ENCODE measurements at places on chromosomes 11 and 22.

DNA sequence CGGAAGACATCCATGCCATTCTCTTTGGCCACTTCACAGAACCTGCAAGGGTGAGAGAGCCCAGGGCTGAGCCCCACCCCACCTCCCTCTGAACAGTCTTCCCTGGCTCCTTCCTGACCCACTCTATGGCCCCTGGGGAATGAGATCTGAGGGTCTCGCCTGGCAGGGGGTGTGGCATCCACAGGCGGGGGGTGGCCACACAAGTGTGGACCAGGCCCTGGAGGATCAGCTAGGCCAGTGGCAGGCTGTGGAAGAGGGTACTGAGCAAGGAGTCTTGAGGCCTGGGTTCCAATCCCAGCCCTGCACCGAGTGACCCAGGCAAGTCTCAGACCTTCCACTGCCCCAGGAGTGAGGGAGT lies 5.6 kb upstream of the LRFN4 start:
- DNase-seq: no peak

- no peak for DNase-seq
Measured at GRCh38 chr11:61954851-61955421, 4.8 kb downstream of the BEST1 start.

DNA sequence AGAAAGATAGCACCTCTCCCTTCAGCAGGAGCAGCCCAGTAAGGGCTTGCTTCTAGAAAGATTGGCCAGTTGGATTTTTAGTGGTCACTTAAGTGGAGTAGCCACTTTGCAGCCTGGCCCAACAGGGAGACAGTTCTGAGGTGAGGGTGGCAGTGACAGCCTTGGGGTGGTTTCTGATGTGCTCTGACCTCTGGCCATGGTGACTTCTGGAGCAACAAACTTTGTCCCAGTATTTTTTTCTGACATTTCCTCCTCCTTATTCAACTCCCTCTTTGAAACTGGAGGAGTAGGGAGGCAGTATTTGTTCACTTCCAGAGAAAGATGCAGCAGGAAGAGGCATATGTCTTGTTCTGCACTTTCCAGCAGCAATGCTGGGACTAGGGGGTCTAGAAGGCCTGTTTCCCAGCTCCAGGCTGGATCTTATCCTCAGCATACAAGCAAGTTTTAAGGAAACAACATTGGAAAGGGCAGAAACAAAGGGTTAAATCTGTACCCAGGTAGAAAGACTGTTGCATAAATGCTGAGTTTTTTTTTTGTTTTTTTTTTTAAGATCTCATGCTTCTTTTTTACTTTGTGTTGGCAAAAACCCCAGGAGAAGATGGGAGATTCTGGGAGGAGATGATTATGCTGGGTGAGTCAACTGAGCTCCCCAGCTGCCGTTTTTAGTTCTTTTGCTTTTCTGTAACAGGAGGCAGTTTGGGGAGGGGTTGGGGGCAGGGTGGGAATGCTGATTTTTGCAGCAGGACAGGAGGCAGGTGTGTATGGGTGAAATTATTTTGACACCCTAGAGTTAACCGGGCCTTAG lies 37.2 kb downstream of the RCOR2 start:
- no peak for DNase-seq

DNA sequence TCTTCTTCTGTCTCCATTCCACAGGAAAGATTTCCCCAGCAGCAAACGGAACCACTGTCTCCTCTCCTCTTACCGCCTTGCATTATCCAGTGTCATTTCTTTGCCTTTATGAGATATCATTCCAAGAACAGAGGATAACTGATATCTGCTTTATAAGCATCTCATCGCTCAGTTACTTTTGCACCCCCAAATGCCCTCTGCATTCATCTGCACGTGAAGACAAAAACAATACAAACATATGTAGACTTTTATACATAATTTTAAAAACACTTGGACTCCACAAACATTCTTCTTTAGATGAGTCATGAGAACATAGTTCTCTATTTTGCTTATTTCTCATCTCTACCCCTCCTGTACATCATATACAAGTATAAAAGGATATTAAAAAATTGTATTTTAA lies 512 bp upstream of the OR51T1 start:
- no peak for DNase-seq

GRCh38 chr11:92979176-92979575 lies 9.7 kb downstream of the MTNR1B start:
- DNase-seq: no peak

DNA sequence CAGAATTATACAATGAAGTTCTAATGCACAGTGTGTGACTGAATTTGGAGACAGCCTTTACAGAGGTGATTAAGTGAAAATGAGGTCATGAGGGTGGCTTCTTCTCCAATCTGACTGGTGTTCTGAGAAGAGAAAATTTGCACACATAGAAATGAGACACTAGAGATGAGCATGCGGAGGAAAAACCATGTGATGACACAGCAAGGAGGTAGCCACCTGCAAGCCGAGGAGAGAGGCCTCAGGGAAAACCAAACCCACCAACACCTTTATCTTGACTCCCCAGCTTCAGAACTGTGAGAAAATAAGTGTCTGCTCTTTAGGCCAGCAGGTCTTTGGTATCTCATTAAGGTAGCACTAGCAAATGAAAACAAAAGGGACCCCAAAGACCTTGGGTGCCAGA lies 93.2 kb downstream of the GGTLC2 start:
- no peak for DNase-seq

- no peak for DNase-seq
Measured at GRCh38 chr11:47464483-47464882, 15.5 kb upstream of the RAPSN start.

DNA sequence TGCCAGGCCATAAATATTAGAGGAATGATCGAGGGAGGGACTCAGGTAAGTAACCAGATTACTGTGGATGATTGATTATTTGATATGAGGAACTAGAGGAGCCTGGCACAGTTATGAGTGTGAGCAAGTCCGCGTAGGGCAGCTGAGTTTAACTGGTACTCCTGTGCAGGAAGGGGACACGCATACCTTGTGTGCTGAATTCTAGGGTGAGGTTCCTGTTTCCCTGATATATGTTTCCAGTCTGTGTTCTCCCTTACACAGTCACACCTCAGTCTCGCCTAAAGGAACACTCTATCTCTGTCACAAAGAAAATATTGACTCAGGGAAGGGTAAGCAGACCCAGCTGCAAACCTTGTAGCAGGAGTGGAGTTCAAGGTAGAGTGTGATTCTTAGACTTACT lies 17.4 kb downstream of the SGSM3 start:
- no peak for DNase-seq

- DNase-seq: no peak
Measured at GRCh38 chr11:131629925-131630540, 259.6 kb downstream of the NTM start.

GRCh38 chr22:37192204-37192603 lies 4.2 kb upstream of the C1QTNF6 start:
- no peak for DNase-seq

- peak; percentile 84 for DNase-seq
Measured at GRCh38 chr11:61827571-61828378, at the start of gene FADS2. Gene FADS2, plus strand, starts transcription at chr11:61828300. Its CDS starts 91 bp downstream, at chr11:61828391.

DNA sequence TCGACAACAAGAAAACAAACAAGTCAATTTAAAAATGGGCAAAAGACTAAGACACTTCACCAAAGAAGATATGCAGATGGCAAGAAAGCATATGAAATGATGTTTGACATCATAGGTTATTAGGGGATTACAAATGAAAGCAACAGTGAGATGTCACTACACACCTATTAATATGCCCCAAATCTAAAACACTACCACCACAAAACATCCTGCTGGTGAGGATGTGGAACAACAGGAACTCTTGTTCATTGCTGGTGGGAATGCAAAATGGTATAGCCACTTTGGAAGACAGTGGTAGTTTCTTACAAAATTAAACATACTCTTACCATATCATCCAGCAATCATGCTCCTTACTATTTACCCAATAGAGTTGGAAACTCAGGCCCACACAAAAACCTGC lies 29.0 kb downstream of the PRRG4 start:
- no peak for DNase-seq

GRCh38 chr11:10495464-10495786 lies 40.4 kb downstream of the AMPD3 start:
- peak; percentile 7 for DNase-seq

DNA sequence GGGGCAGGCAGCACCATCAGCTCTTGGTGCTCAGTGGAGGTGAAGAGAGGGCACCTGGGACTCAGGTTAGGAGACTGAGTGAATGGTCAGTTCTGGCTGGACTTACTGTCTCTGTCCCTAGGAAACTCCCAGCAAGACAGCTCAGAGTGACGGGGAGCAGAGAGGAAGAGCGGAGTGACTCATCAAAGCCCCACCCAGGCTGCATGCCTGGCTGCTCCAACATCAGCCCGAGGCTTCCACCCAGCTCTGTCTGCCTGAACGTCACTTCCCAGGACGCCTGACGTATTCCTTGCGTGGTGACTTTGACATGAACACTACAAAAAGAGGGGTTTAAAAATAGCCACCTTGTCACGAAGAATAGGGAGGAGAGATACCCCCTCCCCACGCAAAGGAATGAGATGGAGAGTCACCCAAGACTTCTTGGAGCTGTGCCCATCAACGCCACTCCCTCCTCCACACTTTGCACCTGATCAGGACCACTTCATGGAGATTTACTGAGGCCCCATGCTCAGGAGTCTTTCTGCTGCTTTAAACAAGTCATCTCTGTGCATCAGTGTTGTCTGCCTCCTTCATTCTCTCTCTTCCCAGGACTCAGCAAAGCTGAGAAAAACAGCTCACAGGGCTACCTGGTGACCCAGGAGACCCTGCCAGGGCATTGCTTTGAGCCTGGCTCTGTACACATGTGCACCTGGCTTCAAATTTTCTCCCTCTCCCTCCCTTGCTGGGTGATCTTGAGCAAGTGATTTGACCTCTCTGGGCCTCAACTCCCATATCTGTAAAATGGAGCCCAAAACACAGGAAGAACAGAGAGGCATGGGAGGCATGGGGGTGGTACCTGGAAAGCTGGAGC lies 83.1 kb downstream of the MN1 start:
- no peak for DNase-seq

DNA sequence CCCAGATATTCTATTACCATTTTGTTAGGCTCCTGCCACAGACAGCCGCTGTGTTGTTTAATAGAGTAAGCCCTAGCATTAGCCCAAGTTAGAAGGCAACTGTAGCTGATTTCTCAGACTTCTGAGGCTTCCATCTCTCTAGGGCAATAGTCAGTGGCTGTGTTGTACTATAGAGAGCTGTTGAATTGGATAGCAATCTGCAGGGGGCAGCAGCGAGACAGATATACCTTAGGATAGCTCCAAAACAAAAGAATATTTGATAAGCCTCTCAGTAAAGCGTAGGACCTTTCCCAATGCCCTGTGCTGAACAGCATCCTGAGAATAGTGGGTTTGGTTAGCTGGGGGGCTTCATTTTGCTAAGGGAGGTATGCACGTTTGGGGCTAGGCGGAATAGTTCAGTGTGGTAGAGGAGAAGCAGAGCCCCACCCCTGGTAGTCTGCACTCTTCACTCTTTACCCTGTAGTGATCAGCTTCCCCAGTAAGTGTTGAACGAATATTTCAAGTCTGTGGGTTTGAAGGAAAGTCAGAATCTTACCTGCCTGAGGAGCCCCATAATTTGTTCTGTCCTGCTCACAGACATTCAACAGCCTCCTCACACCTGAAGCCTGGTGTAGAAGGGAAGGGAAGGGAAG lies 515.1 kb downstream of the INSC start:
- peak; percentile 17 for DNase-seq

- no peak for DNase-seq
Measured at GRCh38 chr11:61727401-61727811, 25.0 kb upstream of the MYRF start.

DNA sequence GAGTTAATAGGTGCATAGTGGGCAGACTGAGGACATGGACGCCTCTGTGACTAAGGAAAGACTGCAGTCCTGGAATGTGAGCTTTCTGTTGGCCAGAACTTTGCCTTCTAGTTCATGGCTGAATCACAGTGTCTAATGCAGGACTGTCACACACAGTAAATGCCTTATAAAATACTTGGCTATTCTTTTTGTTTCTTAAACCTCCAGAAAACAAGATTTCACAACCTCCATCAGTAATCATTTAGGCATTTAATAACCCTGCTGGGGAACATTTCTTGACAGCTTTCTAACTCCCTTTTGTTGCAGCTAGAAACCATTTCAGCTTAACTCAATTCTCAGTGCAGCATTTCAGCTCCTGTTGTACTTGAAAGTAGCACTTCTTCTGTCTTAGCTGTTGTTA lies 335.8 kb upstream of the DDI1 start:
- DNase-seq: no peak

DNA sequence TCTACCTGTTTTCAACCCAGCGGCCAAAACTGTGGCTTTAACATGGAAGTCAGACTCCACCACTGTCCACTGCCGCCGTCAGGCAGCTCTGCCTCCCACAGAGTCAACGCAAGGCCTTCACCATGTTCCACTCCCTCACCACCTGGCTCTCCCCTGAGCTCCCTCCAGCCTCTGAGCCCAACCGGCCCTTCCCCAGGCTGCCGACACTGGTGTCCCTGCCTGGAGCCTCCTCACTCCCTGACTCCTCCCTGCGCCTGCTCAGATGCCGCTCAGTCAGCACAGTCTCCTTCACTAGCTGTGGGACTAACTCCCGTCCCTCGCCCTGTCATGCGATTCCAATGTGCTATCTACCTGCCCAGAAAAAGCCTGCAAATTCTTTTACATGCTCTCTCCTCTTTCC lies 16.3 kb downstream of the SULT4A1 start:
- DNase-seq: no peak

DNA sequence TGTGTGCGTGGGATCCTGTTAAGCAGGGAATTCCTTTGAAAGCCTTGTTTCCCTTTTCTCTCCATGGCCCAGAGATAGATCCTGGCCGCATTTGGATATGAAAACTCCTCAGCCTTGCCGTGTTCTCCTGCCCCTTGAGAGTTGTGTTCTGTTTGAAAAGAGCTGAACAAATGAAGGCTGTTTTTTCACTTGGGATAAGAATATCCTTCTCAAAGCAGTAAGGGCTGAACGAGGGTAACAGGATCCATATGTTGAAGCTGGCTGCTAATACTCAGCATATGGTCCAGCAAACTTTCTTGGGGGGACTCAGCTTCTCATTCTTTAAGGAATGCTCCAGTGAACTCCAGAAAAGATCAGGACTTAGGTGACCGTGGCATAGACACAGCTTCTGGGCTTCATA lies 114.5 kb upstream of the TTC12 start:
- no peak for DNase-seq

GRCh38 chr11:119092880-119093842 lies 8.5 kb downstream of the HMBS start:
- DNase-seq: peak; percentile 35

DNA sequence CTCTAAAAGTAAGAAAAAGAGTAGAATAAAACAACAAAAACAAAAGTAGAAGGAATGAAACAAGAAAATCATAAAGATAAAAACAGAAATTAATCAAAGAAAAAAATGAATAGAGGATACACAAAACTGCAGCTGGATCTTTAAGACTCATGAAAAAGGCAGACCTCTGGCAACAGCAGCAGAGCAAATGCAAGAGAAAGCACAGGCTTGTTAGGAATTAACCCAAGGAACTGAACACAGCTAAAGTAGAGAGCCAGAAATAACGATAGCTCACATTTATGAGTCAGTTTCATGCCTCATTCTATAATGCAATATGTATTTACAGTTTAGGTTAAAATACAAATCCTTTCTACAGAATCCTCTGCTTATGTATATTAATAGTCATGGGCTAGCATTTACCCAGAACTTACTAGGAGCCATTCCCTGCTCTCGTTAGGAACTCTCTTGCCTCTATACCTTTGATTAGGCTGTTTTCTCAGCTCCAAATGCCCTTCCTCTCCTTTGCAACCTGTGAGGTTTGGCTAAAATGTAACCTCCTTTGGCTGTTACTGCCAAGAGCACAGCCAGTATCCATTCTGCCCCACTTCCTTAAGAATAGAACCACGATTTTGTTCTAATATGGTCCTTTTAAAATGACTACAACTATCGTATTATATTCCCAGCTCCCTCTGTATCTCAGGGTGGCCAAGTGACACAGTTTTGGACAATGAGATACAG lies 38.3 kb upstream of the NFAM1 start:
- no peak for DNase-seq

Data from activated T-cell treated with anti-CD3 and anti-CD28 coated beads, Interleukin-2, amount 50 U/mL, for 48 hours (primary cell).